ENCODE measurements at places on chromosomes 13 and 19.
A peak's percentile ranks its signal among the peaks of the same experiment; 100 is the strongest.

- DNase-seq = no peak
These were observed 30.1 kb downstream of the RCBTB2 start for GRCh38 chr13:48502601-48503319.

DNA sequence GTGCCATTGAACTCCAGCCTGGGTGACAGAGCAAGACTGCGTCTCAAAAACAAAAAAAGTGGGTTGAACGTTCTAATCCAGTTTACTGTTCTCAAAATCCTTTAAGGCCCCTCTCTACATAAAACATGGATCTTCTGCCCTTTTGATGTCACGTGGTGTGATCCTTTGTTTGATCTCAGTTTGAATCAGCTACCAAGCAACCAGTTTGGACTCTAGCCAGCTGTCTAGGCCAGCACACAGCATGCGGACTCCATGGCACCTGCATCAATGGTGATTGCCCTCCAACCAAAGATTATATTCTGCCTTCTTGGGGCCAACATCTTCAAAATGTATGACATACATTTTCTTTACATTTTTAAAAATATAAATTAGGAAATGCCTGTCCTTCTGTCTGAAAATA lies 365.4 kb downstream of the NDFIP2 start:
- no peak for DNase-seq

DNA sequence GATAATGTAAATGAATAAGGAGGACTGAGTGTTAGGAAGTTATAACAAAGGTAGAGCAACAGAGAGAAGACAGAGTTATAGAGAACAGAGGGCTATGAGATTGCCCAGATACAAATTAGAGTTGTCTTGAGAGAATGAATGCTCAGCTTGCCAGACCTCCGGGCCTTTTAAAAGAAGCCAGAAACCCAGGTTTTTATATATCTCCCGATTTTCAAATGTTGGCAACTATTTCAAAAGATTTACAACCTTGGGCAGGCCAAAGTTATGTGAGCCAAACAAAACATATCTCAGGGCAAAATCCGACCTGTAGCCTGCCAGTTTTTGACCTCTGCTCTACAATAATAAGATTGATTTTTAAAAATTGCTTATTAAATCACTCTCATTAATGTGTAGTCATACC lies 573.1 kb upstream of the SLC10A2 start:
- DNase-seq = peak; percentile 2

- no peak for DNase-seq
These were observed 103.5 kb upstream of the TSC22D1 start for GRCh38 chr13:44679597-44679996.

- no peak for DNase-seq
These were observed 3.4 kb upstream of the ZSCAN4 start for GRCh38 chr19:57665261-57665806.

DNA sequence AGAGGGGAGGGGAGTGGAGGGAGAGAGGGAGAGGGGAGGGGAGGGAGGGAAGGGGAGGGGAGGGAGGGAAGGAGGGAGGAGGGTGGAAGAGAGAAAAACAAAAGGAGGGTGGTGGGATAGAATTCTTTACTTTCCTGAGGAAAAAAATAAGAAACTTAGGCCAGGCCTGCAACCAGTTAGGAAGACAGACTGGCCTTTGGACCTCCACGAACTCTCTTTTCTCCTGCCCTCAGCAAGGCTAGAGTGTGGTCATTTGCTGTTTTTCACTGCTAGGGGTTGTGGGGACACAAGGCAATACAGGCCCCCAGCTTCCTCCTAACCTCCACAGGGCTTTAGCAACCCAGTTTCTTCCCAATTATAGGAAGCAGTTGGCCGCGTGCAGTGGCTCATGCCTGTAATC lies 4.2 kb downstream of the CCDC8 start:
- DNase-seq = no peak

- DNase-seq = no peak
These were observed 7.7 kb downstream of the IRGC start for GRCh38 chr19:43723588-43723987.

- no peak for DNase-seq
These were observed 8.3 kb upstream of the FAM187B start for GRCh38 chr19:35236638-35237400.

GRCh38 chr13:43143591-43143990 lies 120.2 kb downstream of the DNAJC15 start:
- DNase-seq = no peak

- DNase-seq = peak; percentile 9
These were observed 150.0 kb downstream of the KCTD15 start for GRCh38 chr19:33946535-33947264.

DNA sequence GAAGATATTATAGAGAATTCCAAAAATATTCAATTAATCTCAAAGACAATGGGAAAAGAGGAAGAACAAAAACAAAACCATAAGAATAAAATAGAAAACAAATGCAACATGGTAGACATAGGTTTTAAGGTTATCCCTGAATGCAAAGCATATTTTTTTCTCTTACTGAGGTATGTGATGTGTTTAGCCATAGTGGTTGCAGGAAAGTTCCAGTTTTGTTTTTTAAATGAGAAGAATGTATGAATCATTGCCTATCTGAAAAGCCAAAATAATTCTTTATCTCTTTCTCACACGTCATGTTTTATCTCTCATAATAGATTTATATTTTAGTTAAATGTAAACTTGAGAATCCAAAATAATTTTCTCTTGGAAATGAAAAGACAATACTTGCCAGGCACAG lies 2591.7 kb upstream of the PCDH20 start:
- no peak for DNase-seq

DNA sequence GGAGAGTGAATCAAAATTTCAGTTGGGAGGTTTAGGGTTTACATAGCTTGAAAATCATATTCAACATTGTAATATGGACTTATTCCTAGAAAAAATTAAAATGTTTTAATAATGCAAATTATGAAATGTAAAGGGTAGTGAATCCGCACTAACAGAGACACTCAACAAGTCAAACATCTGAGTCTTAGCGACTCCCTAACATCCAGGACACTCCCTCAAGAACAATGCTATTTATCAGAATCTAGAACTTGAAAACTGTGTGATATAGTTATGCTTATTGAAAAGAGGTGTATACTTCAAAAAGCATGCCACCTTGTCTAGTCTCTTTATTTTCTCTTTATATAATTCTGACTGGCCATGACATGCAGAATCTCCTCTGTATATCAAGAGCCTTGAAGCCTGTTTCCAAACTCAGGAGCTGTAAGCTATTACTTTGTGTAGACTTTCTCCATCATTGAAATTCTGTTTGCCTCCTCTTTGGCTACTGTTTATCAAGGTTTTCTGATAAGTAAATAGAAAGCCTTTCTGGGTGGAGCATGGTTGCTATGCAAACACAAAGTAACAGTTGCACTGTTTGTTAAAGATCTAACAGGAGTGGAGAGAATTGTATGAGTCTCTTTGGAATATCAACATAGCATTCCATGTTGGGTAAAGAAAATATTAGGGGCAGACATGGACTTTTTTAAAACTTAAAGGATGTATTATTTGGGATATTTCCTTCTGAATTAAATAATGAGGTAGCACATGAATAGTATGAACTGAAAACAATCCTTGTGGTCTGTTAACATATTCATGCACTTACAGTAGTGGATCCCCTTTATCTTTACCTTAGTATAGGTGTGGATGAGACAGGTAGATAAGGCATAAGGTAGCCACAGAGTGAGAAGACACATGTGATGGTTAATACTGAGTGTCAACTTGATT lies 56.4 kb upstream of the MBNL2 start:
- no peak for DNase-seq

GRCh38 chr13:74025369-74025768 lies 108.8 kb downstream of the KLF12 start:
- no peak for DNase-seq

DNA sequence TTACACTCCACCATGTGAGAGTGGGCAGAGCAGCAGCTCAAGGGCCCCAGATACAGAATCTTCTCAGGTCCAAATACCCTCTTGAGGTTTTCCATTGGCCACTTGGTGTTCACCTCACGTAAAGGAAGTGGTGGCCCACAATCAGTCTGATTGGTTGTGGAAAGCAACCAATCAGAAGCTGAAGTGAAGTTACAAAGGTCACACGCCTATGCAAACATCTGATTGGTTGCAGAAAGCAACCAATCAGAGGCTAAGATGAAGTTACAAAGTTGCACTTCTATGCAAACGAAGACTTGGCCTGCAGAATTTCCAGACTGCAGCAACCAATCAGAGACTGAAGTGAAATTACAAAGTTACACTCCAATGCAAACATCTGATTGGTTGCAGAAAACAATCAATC lies 14.3 kb upstream of the TM9SF2 start:
- DNase-seq = no peak

DNA sequence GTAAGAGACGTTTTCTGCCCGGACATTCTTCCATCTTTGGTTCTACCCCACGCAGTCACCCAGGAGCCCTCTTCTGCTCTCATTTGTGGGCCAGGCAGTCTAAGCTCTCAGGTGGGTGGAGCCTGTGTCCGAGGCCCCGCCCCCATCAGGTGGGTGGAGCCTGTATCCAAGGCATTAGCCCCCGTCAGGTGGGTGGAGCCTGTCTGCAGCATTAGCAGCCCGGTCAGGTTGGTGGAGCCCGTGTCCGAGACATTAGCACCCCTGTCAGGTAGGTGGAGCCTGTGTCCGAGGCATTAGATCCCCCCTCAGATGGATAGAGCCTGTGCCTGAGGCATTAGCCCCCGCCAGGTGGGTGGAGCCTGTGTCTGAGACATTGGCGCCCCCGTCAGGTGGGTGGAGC lies 45.5 kb upstream of the C13orf46 start:
- no peak for DNase-seq

GRCh38 chr19:50512999-50513745 lies 541 bp downstream of the ASPDH start:
- DNase-seq = no peak

DNA sequence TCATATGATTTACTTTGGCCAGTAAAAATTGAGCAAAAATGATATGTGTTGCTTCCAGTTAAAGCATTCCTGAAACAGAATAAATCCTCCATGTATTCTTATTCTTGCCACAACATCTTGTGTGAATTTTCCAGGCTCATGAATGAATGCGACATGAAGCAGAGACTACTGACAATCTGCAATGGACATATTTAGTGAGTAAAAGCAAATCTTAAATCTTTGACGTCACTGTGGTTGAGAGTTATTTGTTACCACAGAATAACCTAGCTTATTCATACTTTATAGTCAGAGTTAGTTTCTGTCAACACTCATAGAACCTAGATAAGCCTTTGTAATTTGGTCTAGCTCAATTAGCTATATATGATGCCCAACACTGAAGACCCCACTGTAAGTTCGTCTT lies 1443.1 kb downstream of the PCDH9 start:
- DNase-seq = no peak

All from umbilical cord (tissue), 2 donors.